ENCODE measurements at places on chromosomes 3 and 15.

GRCh38 chr3:132255041-132255745, 62.0 kb upstream of the ACP3 start:
- no peak for DNase-seq

DNA sequence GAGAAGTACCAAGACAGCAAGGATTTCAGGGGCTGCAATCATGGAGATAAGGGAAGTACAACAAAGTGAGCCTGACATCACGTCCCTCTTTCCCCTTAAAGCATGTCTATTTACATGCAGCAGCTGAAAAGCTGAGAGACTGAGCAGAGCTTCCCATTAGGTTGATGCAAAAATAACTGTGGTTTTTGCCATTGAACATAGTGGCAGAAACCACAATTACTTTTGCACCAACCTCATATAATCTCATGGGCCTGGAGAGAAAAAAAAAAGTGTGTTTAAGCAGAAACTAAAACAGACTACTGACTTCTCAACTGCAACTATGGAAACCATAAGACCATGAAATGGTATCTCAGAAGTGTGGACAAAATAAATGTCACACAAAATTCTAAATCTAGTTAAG, 48.3 kb downstream of the CCDC12 start:
- no peak for DNase-seq

DNA sequence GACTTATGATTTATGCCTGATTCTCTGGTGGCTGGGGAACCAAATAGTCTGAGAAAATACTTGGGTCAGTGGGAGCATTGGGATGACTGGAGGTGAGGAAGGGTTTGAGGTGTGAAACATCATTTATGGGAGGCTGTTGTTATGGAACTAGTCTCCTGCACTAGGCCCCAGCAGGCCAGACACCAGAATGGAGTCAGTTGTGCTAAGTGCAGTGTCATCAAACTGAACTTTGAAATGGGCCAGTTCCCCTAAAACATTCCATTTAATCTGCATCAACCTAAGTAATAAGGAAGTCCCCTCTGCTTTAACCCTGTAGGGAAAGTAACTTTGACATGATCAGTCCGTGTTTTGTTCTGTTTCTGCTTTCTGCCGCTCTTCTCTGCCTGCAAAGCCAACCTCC, 44.9 kb upstream of the KLHL25 start:
- DNase-seq = no peak

DNA sequence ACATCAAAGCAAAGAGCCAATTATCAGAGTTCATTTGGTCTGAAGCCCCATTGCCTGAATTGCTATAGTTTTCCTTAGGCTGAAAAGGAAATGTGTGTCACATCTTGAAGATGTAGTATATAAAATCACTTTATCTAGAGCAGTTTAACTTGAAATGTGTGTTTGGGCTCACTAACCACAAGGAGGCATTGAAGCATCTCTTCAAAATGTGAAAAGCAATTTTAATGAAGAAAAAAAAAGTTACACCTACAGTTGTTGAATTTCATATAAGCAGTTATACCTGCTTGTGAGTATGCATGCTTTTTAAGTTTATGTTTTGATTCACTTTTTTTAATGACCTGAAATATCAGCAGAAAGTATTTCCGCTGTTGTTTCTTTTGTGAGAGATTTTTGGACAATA, 129.3 kb downstream of the IQCH start:
- DNase-seq = no peak

DNA sequence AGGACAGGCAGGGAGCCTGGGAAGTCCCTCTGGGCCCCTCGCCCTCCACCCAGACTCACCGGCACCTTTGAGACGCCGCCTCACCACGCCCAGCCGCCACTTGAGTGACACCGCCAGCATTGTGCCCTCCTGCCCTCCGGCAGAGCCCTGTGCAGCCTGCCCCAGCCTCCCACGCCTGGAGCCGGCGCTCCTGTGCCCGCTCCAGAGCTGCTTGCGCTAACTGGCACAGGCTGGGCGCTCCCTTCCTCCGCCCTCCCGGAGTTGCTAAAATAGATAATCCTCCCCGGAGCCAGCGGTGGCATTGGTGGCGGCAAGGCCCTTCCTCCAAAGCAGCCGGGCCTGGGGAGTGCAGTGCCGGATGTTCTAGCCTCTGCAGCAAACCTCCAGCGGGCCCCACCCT, 15.7 kb upstream of the GRIP2 start:
- DNase-seq = no peak

DNA sequence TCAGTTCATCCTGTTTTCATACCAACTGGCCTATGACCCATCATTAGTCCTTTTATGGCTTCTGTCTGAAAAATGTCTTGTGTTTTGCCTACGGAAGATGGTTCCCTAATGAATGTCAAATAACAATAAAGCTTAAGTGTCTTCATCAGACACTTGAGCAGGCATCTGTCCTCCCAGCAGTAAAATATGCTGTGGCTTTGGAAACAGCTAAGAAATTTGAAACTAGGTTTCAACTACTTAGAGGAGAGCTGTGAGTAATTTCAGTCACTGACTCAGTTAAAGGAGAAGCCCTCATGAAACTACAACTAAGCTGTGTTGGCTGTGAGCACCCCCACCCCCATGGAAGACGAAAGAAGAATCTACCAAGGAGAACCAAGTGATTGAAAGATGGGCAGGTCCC, 409.4 kb upstream of the PPP2R3A start:
- DNase-seq = no peak

GRCh38 chr3:183340222-183340621, 87.2 kb downstream of the B3GNT5 start:
- DNase-seq = no peak

GRCh38 chr3:66606868-66607267, 106.0 kb upstream of the LRIG1 start:
- no peak for DNase-seq

GRCh38 chr15:38864827-38865581, 300.4 kb upstream of the RASGRP1 start:
- no peak for DNase-seq

DNA sequence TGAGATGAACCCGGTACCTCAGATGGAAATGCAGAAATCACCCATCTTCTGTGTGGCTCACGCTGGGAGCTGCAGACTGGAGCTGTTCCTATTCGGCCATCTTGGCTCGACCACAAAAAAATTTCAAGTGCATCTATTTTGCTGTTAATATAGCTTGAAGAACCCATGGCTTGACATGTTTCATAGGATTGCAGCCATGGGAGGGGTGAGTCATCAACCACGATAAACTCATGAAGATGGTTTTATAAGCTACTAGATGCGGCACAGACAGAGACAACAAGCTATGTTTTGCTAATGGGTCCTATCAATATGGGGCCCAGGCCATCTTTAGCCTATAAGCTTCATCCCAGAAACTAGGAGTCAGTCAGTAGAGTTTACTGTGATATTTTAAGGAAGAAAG, 100.4 kb upstream of the PHLDB2 start:
- no peak for DNase-seq

DNA sequence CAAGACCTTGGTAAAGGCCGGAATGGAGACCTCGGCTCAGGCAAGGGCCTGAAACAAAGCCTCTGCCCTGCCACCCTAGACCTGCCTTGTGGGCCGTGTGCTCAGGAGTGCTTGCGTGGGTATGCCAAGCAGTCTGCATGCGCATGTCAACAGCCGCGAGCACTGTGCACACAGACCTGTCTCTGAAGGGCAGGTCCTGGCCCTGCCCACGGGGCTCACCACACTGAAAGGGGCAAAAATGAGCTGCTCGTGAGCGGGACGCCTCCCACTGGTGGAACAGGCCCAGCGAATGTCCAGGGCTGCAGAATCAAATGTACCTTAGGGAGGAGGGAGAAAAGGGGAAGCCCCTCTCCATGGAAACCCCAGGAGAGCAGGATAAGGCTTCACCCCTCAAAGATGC, 44.3 kb upstream of the FGD5 start:
- no peak for DNase-seq

DNA sequence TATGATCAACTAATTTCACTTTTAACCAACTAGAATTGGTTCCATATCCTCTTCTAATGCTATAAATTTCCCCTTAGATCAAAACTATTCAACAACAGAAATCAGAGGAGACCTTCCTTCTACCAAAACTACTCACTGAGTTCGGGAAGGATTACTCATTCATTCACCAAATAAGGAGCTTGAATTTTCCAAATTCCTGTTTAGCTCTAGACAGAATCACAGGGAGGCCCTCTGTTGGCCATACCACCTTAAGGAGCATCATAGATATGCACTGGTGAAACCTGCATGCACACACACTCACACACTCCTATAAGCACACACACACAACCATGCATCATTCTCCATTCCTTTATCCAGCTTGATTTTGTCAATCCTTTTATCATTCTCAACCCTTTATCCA, 49.0 kb downstream of the SUCLG2 start:
- DNase-seq = no peak

GRCh38 chr15:82143390-82144385, 97.9 kb upstream of the MEX3B start:
- no peak for DNase-seq

- no peak for DNase-seq
Measured at GRCh38 chr3:189953551-189953950, 167.1 kb downstream of the P3H2 start.

- DNase-seq = no peak
Measured at GRCh38 chr15:36005542-36005941, 459.6 kb upstream of the DPH6 start.

GRCh38 chr3:150844484-150844883, 60.8 kb downstream of the MINDY4B start:
- no peak for DNase-seq

DNA sequence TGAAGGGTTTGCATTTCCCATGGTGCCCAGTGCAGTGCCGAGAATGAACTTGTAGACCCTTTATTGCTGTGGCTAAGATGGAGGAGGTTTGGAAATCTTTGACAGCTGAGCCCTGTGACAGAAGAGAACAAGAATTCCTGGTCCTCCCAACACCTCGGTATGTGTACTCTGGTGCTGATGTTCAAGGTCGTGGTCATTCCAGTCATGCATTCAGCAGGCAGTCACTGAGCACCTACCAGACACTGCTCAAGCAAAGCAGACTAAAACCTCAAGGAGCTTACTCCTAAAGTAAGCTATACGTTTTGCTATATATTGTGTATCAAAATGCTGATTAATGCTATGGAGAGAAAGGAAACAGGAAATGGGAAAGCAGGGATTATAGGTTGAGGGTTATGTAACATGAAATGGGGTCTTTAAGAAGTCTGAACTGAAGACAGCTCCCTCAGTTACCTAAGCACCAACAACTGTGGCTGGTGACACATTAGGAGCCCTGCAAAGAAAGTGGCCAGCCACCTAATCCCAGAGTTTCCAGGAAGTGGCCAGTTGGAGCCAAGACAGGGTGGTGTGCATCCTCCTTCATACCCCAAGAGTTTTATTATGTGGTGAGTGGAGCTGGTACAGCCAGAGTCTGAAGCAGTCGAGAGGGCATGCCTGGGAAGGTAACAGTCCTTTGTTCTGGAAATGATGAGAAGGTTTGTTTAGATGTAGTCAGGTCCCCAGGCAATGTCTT, 65.0 kb downstream of the CCNL1 start:
- no peak for DNase-seq

DNA sequence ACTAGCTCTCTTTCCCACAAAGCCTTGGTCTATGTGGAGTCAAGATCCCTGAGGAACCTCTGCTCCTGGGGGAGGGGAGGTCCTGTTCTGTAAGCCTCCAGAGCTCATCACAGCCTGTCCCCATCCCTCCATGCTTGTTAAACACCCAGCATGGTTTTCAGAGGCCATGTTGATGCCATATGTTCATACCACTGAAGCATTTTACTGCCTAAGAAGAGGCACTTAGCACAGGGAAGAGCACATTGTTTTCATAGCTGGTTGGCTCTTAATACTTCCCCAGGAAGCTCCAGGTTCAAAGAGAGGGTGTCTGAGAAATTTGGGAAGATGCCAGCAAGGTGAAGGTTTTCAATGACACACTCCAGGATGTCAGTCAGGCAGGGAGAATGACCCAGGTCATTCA, 25.6 kb downstream of the CPNE4 start:
- DNase-seq = no peak

- peak; percentile 14 for DNase-seq
Measured at GRCh38 chr3:126522363-126522788, 1.6 kb upstream of the CHST13 start.

DNA sequence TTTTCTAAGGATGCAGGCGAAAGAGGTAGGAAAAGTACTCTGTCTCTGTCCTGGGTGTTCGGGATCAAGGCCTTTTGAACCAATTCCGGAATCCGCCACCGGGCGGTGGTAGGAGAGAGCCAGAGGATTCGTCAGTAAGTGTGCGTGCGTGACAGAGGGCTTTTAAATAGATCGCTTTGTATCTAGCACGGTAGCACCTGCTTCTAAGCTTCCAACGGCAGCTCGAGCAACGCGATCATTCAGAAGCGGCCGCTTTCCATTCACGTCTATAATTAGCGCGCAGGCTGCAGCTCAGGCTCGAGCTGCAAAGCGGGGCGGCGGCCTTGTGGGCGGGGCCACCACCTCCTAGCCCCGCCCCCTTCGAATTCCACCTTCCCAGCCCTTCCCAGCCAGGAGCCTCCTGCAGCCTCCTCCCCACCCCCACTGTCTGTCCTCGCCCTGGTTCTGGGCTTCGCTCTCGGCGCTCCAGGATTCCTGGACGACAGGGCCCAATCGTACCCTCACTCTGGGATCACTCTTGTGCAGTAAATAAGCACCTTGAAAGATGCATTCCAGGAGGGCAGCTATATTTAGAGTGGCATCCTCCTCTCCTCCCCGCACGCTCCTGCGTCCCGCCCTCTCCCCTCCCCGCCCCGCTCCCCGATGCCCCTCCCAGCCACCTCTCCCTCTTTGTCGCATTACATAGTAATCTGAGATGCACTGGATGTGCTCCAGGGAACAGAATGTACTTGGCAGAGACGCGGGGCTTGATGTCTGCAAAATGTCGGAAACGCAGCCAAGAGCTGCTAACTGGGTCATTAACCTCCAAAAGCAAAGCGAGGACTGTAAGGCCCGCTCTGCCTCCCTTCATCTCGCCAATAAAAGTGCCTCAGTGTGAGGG, 224.1 kb upstream of the TPRG1 start:
- peak; percentile 85 for DNase-seq
